Globus pallidus (tissue), 1 donor: ENCODE measurements at places on chromosomes 1 and 21.
A peak's percentile ranks its signal among the peaks of the same experiment; 100 is the strongest.

DNA sequence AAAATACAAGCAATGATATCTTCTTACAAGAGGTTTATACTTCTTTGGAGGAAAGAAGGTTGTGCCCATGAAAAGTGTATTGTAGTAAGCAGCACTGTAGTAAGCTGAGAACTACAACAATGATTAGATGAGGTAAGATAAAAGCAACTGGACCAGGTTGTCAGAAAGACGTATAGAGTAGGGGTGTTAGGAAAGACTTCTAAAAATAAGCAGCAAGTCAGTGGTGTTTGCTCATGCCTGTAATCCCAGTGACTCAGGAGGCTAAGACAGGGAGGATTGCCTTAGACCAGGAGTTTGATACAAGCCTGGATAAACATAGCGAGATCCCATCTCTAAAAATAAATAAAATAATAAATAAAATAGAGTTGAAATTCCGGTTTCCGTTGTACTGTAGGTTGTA is 4.3 kb upstream of the OR10X1 start:
- DNase-seq: no peak

DNA sequence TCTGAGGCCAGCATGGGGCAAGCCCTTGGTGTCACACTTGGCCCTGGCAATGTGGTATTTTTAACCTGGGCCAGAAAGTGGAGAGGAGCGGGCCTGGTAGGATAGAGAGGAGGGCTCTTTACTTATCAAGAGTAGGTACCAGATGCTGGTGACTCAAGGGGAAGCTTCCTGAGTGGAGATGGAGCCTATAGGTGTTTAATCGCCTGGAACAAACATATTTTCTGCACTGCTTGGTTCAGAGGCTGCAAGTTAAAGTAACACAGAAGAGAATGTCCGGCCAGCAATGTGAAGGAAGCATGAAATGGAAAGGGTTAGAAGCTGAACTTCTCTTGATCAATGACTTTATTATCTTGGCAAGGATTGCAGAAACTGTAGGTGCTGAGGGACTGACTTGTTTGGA is 74.3 kb downstream of the DDR2 start:
- DNase-seq: no peak

GRCh38 chr1:201404055-201404454 is 4.9 kb upstream of the LAD1 start:
- DNase-seq: no peak

DNA sequence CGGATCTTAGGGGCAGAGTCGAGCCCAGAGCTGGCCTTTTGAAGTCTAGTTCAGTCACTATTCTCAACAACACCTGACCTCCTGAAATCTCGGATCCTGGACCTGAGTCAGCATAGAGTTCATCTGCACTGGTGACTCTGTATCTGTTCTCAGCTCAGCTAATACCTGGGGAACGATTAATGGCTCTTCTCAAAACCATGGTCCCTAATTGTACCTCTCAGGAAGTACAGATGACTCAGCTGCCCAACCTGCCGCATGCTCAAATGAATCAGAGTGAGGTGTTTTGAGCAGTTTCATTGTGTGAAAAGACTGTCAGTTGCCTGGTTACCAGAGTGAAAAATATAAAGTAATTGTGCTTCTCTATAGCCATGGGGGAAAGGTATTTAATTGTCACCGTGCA is 89.2 kb downstream of the SLC35F3 start:
- no peak for DNase-seq

DNA sequence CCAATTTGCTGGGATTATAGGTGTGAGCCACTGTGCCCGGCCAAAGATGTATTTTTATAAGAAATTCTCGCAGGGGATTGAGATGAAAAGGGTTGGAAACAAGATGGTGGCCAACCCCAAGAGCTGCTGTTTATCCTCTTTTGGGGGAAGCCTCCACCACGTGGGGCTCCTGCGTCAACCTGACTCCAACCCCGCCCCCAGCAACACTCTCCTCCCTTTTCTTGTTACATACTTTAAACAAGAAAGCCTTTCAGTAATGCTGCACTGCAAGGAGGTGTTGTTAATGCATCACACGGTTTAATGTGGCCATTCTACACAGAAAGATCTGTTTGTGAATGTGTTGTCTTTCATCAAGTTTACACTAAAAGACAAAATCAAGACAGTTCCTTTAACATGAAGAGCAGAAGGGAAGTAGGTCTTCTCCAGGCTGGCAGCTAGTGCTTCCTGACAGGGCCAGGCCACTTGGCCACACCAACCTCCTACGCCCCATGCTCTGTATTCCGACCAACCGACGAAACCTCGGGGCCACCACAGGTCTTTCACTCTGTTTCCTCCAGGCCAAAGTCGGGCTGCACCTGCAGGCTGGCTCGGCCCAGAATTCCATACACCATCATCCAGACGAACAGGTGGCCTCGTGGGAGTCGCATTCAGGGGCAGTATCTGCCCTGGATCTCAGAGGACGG is 25.9 kb downstream of the C2CD2 start:
- no peak for DNase-seq

- DNase-seq: no peak
Observed at GRCh38 chr1:83113652-83114051, 885.3 kb downstream of the TTLL7 start.

GRCh38 chr1:180988253-180988752 is 34.4 kb downstream of the STX6 start:
- DNase-seq: peak; percentile 47

DNA sequence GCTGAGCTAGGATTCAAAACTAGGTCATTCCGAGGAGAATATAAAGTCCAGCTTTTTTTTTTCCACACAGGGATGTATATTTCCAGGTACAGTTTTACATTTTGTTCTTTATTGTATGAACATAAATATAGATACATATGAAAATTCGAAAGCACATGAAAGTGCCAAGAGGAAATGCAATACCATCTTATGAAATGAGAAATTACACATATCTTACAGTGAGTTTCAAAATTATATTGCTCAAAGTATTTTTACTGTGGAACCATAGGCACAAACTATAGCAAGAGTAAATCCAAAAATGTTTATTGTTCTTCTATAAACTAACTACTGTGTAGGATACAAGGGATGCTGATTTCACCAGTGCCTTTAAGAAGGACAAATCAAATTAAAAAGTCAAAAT is 39.0 kb downstream of the PTPRC start:
- no peak for DNase-seq

GRCh38 chr1:27789540-27790041 is 16.6 kb downstream of the STX12 start:
- DNase-seq: peak; percentile 16

DNA sequence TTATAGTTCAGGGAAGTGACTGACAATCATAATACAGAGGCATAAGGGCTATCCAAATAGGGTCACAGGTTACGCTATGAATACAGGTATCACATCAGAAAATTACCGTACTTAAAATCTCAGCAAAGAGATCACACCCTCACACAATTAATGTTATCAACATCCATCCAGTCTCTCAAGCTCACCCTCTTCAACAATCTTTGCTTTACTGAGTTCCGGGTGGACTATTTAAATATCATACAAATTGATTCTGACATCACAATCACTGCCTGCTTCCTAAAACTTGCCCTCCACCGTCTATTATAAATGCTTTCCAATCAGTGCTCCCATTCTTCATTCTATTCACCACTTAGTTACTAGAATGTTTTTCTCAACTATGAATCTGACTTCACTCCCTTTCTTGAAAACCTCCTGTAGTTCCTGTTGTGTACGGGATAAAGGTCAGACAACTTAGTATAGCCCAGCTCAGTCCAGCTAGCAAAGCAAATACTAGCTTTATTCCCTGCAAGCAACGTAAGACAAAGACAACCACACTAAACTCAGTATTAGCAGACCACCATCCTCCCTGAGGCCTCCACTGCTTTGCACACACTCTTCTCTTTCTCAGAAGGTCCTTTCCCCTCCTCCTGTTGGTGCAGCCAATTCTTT is 398.7 kb downstream of the SMYD3 start:
- no peak for DNase-seq

- no peak for DNase-seq
Observed at GRCh38 chr1:118325550-118326225, 140.7 kb upstream of the SPAG17 start.

- no peak for DNase-seq
Observed at GRCh38 chr21:37878946-37879660, 37.2 kb downstream of the KCNJ6 start.

DNA sequence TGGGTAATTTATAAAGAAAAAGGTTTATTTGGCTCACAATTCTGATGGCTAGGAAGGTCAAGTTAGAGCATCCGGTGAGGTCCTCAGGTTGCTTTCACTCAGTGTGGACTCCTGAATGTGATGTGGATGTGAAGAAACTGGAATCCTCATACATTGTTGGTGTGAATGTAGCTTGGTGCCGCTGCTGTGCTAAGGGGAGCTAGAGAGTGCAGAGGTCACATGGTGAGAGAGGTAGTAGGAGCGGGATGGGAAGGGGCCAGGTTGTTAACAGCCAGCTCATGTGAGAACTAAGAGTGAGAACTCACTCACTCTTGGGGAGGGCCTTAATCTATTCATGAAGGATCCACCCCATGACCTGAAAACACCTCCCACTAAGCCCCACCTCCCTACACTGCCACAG is 21.8 kb downstream of the ITSN1 start:
- no peak for DNase-seq

GRCh38 chr1:14010476-14010875 is 310.5 kb downstream of the PRDM2 start:
- no peak for DNase-seq
